Cerebellar nuclear complex (tissue), 1 donor: ENCODE measurements at places on chromosomes 7 and 10.

- DNase-seq = no peak
Measured at GRCh38 chr7:56063500-56063881, 595 bp upstream of the SUMF2 start.

DNA sequence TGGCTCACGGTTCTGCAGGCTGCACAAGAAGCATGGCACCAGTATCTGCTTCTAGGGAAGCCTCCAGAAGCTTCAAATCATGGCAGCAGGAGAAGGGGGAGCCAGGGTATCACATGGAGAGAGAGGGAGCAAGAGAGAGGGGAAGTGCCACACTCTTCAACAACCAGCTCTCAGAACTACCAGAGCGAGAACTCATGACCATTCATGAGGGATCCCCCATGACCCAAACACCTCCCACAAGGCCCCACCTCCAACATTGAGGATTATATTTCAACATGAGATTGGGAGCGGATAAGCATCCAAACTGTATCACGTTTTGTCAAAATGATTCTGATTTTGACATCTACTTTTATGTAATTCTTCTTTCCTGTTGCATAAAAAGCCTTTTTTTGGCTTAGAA, 38.5 kb downstream of the CREM start:
- DNase-seq = no peak

DNA sequence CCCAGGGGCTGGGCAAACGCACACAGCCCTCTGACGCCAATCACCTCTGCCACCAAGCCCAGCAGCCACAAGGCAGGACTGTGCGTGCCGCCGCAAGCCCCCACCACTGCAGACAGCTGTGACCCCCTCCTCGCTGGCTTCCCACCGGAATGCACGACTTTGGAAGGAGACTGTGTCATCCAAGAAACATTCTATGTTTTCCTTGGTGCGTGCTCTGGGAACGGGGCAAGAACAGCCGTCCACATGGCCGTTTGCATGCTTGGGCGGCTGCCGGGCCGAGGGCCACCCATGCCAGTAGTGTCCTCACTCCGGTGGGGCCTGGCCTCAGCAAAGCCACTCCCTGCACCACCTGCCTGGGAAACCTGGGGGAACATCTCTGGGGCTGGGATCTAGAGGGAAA, 17.6 kb upstream of the ELN start:
- no peak for DNase-seq

DNA sequence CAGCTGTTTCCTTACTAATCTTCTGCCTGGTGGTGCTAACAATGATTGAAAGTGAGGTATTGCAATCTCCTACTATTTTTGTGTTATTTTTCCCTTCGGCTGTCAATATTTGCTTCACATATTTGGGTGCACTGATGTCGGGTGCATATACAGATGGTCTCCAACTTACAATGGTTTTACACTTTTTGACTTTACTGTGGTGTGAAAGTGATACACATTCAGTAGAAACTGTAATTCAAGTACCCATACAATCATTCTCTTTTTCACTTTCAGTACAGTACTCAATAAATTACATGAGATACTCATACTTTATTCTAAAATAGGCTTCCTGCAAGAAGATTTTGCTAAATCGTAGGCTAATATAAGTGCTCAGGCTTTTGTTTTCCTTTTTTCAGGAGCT, 73.2 kb downstream of the RNF216 start:
- DNase-seq = no peak

- DNase-seq = no peak
Measured at GRCh38 chr7:33517191-33517590, 387.8 kb downstream of the BBS9 start.

DNA sequence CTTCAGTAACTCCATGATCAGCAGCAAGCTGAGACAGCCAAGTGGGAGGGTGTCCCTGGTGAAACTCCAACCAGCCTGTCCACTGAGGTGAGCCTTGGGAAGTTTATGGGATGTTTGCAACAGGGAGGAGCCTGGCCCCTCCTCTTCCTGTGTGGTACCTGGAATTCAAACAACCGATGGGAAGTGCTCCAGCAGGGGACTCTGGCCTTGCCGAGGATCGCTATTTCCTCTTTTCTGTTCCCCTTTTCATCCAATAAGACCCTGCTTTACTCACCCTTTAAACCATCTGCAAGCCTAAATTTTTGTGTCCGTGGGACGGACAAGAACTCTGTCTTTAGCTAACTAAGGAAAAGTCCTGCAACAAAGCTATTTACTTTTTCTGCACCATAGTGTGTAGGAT, 491.1 kb upstream of the ZMIZ1 start:
- DNase-seq = no peak

DNA sequence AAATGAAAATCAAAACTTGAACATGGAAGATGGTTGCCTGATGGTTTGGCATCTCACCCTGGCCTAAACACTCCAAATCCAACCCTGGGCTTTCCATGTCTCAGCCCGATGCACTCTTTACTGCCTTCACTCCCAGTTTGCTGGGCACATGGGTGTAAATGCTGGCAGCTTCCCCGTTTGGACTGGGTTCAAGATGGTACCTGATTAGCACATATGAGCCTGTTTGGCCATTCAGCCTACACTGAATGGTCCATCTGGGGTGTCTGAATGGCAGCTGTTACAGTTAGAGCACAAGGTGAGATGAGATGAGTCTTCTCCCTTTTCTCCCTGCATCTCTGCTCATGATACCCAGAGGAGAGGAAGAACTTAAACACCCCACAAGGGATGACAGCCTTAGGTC, 37.1 kb downstream of the ATXN7L1 start:
- DNase-seq = peak; percentile 29

DNA sequence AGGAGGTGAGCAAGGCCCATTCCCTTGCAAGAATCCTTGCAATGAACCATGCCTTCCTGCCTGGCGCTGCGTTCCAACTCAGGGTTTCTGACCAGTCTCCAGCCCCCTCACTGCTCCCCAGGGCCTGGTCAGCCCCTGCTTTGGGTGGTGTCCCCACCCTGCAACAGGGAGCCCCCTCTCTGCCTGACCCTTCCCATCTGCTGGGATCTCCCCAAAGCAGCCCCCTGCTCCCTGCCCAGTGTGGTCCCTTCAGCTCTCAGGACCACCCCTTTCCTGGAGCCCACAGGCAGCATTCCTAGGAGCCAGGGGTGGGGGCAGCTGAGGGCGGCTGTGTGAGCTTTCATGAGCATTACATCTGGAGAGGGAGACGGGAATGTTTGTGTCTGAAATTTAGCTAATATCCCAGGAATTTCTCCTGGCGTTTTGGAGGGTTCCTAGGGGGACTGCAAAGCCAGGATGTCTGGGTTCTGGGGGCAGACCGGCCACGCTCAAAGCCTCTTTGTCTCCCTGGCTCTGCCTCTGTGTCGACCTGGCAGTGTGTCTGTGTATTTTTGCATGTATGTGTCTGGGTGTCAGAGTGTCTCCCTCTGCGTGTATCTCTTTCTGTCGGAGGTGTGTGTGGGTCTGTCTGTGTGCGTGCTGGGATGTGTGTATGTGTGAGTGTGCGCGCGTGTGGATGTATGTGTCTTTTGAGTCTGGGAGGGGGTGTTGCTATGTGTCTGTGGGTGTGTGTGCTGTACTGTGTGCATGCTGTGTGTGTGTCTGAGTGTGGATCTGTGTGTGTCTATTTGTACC, 300.5 kb upstream of the ZMIZ1 start:
- DNase-seq = no peak

DNA sequence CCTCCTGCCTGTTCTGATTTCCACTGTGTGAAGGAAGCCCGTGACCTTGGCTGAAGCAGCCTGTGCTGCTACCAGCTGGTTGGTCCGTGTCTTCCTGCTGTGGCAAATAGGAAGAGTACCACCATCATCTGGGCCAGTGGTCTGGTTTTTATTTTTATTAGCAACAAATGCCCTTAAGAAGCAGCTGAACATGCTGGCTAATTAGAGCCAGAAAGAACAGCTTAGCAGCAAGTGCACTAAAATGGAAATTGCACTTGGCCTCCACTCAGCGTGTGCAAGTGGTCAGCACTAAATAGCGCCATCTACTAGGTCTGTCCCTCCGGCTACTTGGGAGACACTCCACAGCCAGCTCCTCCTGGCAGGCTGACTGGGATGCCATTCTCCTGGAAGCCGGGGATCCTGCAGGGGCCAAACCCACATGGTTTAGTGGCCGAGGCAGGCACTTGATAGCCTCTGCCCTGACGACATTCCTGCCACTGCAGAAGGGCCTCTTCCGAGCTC, 690.3 kb upstream of the FOXK1 start:
- DNase-seq = no peak
